ENCODE measurements at places on chromosomes 11 and 22.

DNA sequence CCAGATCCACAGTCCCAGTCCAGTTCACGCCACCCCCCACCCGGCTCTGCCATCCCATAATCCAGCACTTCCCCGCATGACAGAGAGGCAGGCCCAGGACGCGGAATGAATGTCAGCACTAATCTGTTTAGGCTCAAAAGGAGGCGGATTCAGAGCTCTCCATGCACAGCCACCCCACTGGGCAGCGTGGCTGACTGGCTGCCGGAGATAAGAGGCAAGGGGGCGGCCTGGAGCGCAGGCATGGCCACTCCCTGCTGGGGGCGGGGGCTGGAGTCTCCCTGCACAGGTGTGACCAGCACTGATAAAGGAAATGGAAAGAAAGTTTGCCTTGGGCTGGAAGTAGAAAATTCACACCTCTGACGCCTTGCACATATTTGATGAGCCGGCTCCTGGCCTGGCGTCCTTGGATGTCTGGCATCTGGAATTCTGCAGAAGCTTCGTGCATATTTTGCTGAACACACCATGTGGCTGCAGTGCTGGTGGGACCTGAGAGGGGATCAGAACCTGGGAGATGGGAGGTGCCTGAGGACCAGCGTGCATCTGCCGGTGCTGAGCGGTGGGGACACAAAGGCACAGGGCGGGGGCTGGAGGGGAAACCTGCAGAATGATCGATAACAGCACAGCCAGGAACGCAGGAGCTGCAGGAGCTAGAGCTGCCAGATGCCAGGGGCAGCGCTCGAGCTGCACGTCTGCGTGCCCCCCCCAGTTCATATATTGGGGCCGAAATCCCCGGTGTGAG lies 344.4 kb downstream of the CTTN start:
- DNase-seq, result no peak

DNA sequence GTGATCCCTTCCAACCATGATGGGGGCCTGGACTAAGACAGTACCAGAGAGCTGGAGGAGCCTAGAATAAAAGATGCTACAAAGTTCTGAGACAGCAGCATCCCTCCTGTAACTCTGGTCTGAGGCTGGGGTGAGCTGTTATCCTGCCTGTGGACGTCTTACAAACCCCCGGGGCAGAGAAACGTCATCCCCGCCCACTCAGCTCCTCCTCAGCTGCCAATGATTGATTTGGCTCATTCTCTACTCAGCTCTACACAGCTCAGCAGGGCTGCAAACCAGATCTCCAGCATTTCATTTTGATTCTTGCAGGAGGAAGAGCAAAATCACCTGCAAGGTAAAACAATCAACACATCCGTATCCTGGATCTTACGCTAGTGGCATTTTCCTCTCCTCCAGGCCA lies 55.5 kb downstream of the CSNK2A3 start:
- DNase-seq, result no peak

- no peak for DNase-seq
Measured at GRCh38 chr11:70736461-70736860, 338.1 kb downstream of the CTTN start.

DNA sequence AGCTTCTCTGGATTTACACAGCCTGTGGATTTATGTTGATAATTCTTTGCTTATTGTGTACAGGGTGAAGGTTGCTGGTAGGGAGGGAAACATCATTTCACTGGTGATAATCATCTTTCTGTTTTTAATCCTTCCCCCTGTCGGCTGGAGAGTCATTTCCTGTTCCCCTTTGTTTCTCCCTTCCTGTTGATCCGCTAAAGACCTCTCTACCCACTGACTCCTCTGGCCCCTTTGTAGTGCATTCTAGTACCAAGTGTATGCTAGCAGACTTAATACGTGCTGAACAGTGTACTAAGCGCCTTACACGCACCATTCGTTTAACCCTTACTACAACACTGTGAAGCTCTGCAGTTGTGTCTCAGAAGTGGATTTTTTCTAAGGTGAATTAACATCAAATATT lies 19.0 kb upstream of the OR9Q1 start:
- no peak for DNase-seq

- no peak for DNase-seq
Measured at GRCh38 chr11:1924646-1925372, 5.3 kb downstream of the TNNT3 start.

- DNase-seq, result no peak
Measured at GRCh38 chr11:70470127-70470526, 71.8 kb downstream of the CTTN start.

GRCh38 chr22:20968281-20968977 lies 1.4 kb downstream of the AIFM3 start:
- no peak for DNase-seq

DNA sequence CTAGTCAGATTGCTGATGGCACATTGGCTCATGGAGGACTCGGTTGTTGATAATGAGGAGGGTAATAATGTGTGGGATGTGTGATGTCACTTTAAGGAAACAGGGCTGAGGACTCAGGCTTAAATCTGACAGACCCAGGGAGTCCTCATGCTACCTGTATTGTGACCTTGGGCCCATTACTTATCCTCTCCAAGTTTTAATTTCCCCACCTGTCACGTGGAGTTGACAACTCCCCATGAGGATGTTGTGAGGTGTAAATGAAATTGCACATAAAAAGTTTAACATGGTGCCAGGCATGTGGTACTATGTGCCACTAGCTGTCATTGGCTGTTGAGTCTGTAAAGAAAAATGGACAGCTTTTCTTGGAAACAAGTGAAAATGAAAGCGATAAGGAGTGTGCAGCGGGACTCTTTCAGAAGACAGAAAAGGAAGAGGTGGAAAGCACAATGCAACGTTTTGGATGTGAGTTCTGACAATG lies 15.3 kb downstream of the IL10RA start:
- DNase-seq, result no peak

GRCh38 chr11:18369398-18369797 lies 25.0 kb upstream of the LDHA start:
- no peak for DNase-seq

DNA sequence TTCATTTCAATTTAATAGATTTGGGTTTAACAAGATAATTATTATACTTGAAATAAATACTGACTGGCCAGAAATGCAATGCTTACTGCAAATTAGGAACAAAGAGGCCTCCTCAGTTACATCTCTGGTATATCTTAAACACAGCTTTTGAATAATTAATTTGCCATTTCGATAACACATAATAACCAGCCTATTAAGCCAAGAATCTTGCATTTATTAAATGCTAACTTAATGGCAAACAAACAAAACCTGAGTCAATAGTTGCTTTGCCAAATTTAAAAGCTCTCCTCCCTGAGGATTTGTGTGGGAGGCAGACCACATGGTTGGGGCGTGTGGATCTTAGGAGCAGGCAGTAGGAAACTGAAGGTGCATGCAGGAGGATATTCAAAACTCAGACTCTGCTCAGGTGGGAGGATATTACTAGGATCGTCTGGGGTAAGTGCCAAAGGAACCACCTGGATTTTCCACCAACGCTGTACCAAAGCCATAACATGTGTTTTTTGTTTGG lies 17.9 kb upstream of the FJX1 start:
- DNase-seq, result no peak

Measured in hypothalamus (tissue), 51 donors.